NCI-H2107 (cell line): ENCODE measurements at places on chromosomes 11 and 22.

GRCh38 chr11:61332281-61332796 lies 566 bp downstream of the DDB1 start:
- no peak for DNase-seq

GRCh38 chr22:44604455-44604854 lies 97.5 kb upstream of the PRR5 start:
- DNase-seq: no peak

GRCh38 chr11:1205987-1206331 lies 16.9 kb upstream of the MUC5B start:
- DNase-seq: no peak

- no peak for DNase-seq
Measured at GRCh38 chr11:73204711-73205121, 13.4 kb upstream of the P2RY2 start.

DNA sequence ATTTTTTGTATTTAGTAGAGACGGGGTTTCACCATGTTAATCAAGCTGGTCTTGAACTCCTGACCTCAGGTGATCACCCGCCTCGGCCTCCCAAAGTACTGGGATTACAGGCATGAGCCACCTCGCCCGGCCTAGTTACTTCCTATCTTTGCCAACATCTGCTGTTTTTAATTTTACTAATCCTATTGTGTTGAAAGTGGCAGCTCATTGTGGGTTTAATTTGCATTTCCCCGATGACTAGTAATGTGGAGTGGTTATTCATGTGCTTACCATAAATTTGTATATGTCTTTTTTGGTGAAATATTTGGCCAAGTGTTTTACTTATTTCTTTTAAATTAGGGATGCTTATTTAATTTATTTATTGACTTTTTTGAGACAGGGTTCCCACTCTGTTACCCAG lies 74.2 kb upstream of the SLC25A18 start:
- no peak for DNase-seq

GRCh38 chr11:68396516-68396915 lies 64.0 kb upstream of the PPP6R3 start:
- no peak for DNase-seq

DNA sequence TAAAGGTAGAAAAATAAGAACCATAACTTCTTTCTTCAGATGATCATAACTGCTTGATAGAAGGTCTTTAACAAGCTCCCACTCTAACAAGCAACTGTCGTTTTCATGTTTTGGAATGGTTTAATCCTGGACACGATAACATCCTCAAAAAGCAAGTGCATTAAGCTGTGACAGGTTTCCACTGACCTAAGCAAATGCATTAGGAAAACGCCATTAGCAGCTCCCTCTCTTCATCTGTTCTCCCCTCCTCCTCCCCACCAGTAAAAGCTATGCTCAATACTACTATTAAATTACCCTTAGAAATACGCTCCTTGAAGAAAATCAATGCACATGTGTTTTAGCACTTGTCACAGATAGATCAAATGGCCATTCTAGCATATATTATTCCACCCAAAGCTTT lies 729.4 kb downstream of the OPCML start:
- DNase-seq: no peak

GRCh38 chr11:132361011-132361550 lies 990.7 kb downstream of the NTM start:
- no peak for DNase-seq

DNA sequence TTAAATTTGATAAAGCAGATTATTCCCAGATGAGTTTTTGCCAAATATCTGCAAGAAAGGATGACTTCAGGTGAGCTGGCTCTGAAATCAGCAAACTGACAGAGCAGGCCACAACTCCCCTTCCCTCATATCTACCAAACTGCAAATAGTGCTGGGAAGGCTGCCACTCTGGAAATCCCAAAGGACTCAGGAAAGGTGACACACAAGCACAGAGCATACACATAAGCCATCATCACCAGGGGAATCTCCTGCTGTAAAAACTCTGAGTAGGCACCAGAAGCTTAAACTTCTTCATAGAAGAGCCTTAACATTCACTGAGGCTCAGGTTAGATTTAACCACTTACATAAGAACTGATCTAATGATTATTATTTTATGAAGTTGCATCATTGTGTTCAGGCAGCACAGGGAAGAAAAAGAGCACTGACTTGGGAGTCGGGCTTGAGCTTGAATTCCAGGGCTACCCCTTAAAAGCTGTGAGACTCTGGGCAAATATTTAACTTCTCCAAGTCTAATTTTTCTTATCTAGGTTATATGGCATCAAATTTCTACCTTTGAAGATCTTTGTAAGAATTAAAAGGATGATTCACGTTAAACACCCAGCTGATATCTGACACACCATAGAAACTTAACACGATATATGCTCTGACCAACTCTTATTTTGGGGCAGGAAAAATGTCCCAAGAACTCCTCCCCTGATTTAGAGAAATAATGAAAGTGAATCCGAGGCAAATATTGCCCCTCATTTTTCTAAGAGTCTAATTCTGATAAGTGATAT lies 15.0 kb downstream of the SYTL2 start:
- DNase-seq: no peak

- DNase-seq: no peak
Measured at GRCh38 chr11:3738241-3738640, 59.1 kb downstream of the NUP98 start.

DNA sequence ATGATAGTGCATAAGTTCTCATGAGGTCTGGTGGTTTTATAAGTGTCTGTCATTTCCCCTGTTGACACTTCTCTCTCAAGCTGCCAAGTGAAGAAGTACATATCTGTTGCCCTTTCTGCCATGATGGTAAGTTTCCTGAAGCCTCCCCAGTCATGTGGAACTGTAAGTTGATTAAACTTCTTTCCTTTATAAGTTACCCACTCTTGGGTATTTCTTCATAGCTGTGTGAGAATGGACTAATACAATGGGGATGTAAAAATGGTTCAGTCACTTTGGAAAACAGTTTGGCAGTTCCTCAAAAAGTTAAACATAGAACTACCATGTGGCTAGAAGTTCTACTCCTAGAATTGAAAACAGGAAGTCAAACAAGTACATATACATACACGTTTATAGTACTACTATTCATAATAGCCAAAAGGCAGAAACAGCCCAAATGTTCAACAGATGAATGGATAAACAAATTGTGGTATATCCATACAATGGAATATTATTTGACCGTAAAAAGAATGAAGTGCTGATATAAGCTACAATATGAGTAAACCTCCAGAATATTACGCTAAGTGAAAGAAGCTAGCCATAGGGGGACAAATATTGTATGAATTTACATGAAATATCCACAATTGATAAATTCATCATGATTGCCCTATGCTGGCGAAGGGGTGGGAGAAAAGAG lies 16.0 kb upstream of the DKK3 start:
- no peak for DNase-seq

- no peak for DNase-seq
Measured at GRCh38 chr22:30675436-30675835, 7.8 kb upstream of the DUSP18 start.

- DNase-seq: no peak
Measured at GRCh38 chr11:119167933-119168332, 592 bp upstream of the NLRX1 start.

DNA sequence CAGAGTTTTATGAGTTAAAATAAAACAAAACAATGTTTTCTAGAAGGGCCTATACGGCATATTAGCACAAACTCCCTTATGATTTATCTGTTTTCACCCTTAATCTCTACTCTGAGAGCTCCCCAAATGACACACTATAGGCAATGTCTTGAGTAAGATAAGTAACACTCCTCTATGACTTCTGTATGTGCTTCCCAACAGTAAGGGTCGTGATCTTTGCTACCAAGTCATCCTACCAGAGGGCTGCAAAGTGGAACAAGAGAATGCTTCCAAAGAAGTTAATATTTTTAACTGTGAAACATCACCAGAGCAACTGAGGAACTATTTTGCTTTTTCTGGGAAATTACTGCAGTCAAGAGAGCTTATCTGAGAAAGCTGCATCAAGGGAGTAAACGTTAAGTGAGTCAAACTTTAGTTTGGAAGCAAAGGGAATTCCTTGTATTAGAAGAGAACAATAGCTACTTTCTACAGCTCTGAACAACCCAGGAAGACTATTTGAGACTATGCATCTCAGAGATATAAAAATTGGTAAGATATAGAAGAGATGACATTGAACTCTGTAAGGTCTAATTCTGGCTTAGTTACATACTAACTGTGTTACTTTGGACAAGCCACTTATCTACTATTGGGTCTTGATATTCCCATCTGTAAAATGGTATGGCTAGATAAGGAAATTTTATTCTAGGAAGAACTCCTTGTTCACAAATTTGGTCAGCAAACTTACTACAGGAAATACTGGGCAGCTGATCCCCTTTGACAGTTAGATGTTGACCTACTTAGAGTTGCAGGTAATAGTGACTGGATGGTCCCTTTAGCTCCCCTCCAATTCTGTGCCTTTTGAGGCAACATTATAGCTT lies 43.7 kb upstream of the CCDC34 start:
- DNase-seq: no peak

DNA sequence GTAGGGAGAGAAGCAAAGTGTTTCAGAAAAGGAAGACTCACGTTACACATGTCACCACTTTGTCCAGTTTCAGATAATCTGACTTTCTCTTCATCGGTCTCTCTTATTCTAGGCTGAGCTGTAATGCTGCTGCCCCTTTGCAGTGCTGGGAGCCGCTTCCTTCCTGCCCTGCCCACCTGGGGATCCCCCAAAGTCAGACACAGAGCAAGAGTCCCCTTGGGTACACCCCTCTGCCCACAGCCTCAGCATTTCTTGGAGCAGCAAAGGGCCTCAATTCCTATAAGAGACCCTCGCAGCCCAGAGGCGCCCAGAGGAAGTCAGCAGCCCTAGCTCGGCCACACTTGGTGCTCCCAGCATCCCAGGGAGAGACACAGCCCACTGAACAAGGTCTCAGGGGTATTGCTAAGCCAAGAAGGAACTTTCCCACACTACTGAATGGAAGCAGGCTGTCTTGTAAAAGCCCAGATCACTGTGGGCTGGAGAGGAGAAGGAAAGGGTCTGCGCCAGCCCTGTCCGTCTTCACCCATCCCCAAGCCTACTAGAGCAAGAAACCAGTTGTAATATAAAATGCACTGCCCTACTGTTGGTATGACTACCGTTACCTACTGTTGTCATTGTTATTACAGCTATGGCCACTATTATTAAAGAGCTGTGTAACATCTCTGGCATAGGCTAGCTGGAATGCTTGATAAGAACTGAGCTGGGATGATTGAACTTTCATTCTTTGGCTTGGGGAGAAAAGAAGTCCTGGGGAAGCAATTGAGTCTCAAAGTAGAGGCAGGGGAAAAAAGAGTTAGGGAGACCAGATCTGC lies 31.2 kb upstream of the SMIM35 start:
- no peak for DNase-seq
